ENCODE measurements at places on chromosomes 16 and 17.

DNA sequence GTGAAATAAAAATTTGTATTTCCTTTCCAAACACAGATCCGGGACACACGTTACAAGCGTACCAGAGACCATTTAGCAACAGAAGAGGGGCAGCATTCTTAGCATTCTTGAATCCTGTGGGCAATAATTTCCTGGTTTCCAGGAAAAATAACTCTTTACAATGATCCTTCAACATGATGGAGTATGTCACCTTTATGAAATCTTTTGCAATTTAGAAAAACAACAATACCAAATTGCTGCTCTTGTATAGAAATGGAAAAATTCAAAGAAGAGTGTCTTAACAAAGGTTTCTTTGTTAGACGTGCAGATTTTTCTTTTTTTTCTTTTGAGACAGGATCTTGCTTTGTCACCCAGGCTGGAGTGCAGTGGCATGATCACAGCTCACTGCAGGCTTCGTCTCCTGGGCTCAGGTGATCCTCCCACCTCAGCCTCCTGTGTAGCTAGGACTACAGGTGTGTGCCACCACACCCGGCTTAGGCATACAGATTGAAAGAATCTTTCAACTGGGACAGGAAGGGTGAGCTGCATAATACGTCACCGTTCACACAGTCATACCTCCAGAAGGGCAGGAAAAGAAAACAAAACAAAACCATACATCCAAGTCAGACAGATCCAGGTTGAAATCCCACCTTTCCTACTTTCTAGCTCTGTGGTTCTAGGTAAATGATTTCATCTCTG is 10.8 kb upstream of the GCSH start:
- no peak for DNase-seq

DNA sequence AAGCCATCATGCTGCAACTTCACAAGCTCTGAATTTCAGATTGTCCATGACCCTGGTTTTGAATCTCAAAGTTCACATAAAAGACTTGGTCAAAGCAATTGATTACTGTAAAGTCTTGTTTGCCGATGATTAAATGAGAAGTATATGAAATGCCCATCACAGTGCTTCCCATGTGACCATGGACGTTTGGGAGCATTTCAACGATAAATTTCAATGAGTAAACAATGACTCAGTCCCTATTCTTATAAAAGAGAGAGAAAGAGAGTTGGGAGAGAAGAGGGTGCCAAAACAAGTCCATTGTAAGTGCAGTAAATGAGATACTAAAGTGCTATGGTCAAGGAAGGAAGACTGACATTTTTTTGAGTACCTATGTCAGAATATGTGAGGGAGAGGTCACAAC is 276.9 kb downstream of the SOX9 start:
- no peak for DNase-seq

GRCh38 chr17:7213895-7214299 is 5.7 kb downstream of the DLG4 start:
- peak; percentile 89 for DNase-seq

DNA sequence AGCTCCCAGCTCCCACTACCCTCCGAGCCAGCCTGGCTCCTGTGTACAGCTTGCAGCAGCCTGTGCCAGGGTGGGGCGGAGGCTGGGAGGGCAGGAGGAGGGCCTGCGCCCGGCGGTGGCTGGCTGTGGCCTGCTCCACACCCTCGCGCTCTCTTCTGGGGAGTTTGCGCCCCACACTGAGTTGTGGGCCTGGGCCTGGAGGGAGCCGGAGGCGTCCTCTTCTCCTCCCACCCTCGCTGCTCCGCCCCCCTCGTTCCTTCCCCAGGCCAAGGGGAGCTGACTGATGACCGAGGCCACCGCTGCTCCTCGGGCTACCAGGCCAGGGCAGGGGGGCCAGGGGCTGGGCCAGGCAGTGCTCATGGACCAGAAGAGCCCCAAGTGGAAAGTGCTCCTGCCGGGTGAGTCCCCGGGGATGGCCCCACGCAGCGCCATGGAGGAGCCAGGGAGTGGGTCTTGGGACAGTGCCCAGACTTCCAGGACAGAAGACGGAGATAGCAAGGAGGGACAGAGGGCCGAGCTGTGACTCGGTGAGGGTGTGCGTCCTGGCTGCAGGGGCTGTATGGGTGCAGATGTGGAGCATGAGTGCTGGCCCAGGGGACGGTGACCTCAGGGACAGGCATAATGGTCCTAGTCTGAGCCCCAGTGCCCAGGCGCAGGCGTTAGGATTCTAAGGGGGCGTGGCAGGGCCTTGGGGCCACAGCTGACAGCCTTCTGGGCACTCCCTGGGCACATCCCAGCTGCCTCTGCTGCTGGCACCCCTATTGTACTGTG is 242.1 kb upstream of the GSE1 start:
- peak; percentile 69 for DNase-seq

- no peak for DNase-seq
Observed at GRCh38 chr16:30889721-30890120, 4.2 kb downstream of the BCL7C start.

GRCh38 chr16:68425498-68426346 is 22.6 kb downstream of the SMPD3 start:
- DNase-seq: no peak

Data from erythroblast (primary cell).